ENCODE measurements at places on chromosomes 16 and 17.

DNA sequence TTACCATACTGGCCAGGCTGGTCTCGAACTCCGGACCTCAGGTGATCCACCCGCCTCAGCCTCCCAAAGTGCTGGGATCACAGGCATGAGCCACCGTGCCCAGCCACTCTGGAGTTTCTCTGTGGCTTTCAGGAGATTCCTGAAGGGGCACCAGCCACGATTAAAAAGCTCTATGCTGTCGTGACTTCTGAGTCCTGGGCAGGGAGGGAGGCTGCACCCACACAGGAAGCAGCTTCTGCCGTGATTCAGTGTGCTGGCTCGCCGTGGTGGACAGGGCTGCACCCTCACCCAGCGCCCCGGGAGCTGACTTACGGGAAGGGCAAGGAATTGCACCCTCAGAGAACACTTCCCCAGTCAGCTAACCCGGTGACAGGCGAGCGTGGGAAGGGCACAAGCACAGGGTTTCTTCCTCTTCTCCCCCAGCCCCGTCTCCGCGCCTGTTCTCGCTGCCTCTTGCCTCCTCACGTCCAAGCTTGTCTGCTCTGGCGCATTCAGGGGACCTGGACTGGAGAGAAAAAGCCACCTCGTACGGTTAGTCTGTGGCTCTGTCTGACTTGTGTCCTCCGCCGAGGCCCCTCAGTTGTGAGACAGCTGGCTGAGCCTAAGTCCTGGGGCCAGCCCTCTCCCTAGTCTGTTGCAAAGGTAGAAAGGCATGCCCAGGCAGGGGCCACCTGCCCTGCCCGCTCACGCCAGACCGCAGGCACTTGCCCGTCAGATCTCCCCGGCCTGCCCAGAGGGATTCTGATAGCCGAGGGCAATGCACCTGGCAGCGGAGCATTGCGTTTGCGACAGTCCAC, 145.0 kb downstream of the SEC14L1 start:
- no peak overlapping the region for H3K27ac ChIP-seq
- H3K4me3 ChIP-seq, result no peak overlapping the region
- H3K36me3 ChIP-seq, result no peaks in the 10 kb centered on the region
- H3K4me1 ChIP-seq, result peaks cover 14% of the 10 kb centered on the region
- DNase-seq, result no peak
- peaks cover 20% of the 10 kb centered on the region for H3K27me3 ChIP-seq

DNA sequence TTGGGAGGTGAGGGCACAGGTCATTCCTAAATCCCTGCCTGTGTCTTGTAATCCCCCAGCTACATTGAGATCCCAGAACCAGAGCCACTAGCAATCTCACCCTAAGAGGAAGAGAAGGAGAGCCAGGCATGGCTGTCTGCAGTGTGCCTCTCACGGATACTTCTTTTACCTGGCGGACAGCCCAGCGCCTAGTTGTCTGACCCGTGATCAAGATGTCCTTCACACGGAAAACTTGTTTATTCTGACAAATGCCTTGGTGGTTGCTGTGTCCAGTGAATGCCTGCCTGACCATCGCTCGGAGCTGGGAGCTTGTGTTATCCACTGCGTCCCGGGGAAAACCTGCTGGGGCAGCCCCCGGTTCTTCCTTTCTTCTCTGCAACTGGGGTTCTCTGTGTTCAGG, 140.5 kb upstream of the WSCD1 start:
- no peak overlapping the region for H3K27ac ChIP-seq
- H3K27me3 ChIP-seq, result peaks cover 3% of the 10 kb centered on the region
- H3K4me1 ChIP-seq, result no peaks in the 10 kb centered on the region
- no peaks in the 10 kb centered on the region for H3K36me3 ChIP-seq
- DNase-seq, result no peak
- no peak overlapping the region for H3K4me3 ChIP-seq

DNA sequence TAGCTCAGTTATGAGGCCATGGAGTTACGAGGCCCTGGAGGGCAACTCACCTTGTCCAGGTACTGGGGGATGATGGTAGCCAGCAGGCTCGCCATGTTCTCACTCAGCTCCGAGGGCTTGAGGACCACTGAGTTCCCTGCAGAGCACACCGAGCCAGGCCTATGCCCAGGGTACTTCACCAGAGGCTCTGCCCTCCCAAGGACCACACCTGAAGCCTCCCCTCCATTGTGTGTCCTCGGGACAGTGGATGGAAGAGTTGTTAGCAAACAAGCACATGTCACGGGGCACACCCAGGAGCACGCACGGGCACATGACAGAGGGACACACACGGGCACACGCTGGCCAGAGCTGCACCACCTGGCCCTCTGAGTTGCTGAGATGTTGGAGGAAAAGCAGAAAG, 5.6 kb downstream of the ALDH3A1 start:
- H3K4me1 ChIP-seq, result peaks cover 8% of the 10 kb centered on the region
- H3K27me3 ChIP-seq, result peaks cover 3% of the 10 kb centered on the region
- no peak overlapping the region for H3K27ac ChIP-seq
- DNase-seq, result no peak

DNA sequence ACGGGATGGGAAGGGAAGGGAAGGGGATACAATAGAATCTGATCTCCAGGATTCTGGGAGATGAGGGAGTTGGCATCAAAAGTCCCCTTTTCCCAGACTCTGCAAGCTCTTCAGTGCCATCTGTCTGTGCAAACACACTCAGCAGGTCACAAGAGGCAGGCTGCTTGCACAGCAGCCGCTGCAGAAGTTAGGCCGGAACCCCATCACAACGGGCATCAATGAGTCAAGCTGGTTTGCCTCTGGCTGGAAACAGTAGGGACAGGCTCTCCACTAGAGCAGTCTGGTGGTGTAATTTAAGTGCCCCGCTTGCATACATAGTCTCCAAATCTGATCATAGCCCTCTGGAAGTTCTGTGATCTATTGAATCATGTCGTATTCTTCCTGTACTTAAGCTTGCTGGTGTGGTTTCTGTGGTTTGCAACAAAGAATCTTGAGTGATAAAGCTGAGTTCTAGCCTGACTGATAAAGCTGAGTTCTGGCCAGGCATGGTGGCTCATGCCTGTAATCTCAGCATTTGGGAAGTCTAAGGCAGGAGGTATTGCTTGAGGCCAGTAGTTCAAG, 33.7 kb upstream of the KDM8 start:
- H3K27ac ChIP-seq, result peak overlapping the region; percentile 82
- H3K4me1 ChIP-seq, result peaks cover 64% of the 10 kb centered on the region
- no peaks in the 10 kb centered on the region for H3K27me3 ChIP-seq
- H3K4me3 ChIP-seq, result peak overlapping the region; percentile 28
- peaks cover 14% of the 10 kb centered on the region for H3K36me3 ChIP-seq
- peak; percentile 77 for DNase-seq

DNA sequence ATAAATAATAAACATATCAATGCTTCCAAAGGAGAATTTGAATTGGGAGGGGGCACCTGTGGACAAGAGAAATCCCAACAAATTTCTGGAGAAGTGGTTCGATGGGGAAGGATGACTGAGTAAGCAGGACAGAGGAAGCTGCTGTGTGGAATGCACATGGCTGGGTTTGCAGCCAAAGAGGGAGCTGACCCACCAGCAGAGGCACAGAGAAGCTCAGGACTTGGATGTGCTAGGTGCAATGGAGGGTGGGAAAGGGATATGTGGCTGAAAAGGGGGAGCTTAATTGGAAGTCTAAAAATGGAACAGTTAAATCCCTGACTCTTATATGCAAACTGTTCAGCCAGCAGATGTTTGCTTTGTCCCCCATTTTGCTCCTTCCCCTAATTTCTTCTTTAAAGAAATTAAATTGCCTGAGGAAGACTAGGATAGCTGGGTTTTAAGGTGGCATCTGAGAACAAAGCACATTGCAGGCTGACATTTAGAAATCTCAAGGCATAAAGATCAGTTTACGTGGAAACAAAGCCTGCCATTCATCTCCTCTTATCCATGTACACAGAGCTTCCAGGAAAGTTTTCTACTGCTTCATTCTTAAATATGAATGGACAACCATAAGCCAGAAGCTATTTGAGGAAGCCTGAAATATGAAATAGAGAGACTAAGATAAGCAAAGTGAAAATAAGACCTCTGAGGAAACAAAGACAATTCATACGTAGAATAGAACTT, 23.0 kb upstream of the TNS4 start:
- H3K27me3 ChIP-seq, result no peaks in the 10 kb centered on the region
- H3K27ac ChIP-seq, result no peak overlapping the region
- peaks cover 66% of the 10 kb centered on the region for H3K36me3 ChIP-seq
- no peak for DNase-seq
- H3K4me3 ChIP-seq, result no peak overlapping the region

GRCh38 chr17:4074831-4075495, 67.9 kb downstream of the ZZEF1 start:
- H3K4me1 ChIP-seq, result peaks cover 6% of the 10 kb centered on the region
- no peak overlapping the region for H3K4me3 ChIP-seq
- no peak overlapping the region for H3K27ac ChIP-seq
- peaks cover 65% of the 10 kb centered on the region for H3K36me3 ChIP-seq
- no peaks in the 10 kb centered on the region for H3K27me3 ChIP-seq

DNA sequence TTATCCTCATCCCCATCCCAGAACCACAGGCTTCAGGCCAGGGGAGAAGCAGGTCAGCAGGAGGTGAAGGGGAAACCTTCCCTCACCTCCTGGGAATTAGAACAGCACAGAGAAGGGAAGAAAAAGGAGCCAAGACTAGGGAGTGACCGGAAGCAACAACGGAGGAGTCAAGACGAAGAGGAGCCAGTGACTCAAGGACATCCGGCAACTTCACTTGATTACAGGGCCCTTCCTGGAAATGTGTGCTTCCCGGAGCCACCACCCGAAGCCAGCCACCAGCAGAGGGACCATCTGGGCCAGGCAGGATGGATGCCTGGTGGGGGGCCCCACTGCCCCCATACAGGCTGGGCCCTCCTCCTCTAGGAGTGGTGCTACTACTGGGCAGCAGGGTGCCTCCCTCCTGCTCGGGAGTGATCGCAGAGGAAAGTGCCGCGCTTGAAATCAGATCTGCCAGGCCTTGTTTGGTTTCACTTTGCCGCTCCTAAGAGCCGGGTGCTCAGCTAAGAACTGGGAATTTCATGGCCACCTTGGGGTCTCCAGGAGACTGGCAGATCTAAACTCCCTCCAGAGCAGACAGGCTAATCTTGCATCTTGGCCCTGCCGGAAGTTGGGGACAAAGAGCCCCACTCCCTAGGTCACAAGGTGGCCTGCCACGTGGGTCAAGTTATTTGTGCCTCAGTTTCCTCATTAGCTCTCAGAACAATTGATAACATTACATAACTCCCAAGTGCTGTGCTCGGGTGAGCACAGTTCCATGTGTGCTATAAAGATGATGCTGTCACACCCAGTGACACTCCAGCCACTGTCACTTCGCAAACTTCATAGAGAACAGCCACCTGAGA, 6.6 kb downstream of the CDC42EP4 start:
- H3K4me3 ChIP-seq, result no peak overlapping the region
- no peak overlapping the region for H3K27ac ChIP-seq
- peaks cover 6% of the 10 kb centered on the region for H3K27me3 ChIP-seq
- no peak for DNase-seq

GRCh38 chr17:45227926-45228762, 6.5 kb downstream of the FMNL1 start:
- H3K4me1 ChIP-seq, result peaks cover 80% of the 10 kb centered on the region
- H3K4me3 ChIP-seq, result peak overlapping the region; percentile 97
- H3K27me3 ChIP-seq, result no peaks in the 10 kb centered on the region
- peak overlapping the region; percentile 100 for H3K27ac ChIP-seq
- no peak for DNase-seq
- peaks cover 55% of the 10 kb centered on the region for H3K36me3 ChIP-seq

GRCh38 chr17:76735006-76735405, 2.1 kb downstream of the SRSF2 start:
- H3K36me3 ChIP-seq, result peaks cover 53% of the 10 kb centered on the region
- no peaks in the 10 kb centered on the region for H3K27me3 ChIP-seq
- peak overlapping the region; percentile 88 for H3K4me3 ChIP-seq
- peaks cover 52% of the 10 kb centered on the region for H3K4me1 ChIP-seq
- peak overlapping the region; percentile 90 for H3K27ac ChIP-seq
- peak; percentile 40 for DNase-seq

GRCh38 chr16:14310519-14310991, 239.4 kb downstream of the MRTFB start:
- no peak overlapping the region for H3K27ac ChIP-seq
- H3K36me3 ChIP-seq, result no peaks in the 10 kb centered on the region
- H3K27me3 ChIP-seq, result peaks cover 2% of the 10 kb centered on the region
- H3K4me1 ChIP-seq, result peaks cover 32% of the 10 kb centered on the region
- no peak for DNase-seq
- no peak overlapping the region for H3K4me3 ChIP-seq

GRCh38 chr16:79318143-79318899, 282.2 kb downstream of the MAF start:
- peaks cover 18% of the 10 kb centered on the region for H3K27me3 ChIP-seq
- peaks cover 18% of the 10 kb centered on the region for H3K4me1 ChIP-seq
- no peak overlapping the region for H3K4me3 ChIP-seq
- H3K36me3 ChIP-seq, result no peaks in the 10 kb centered on the region

GRCh38 chr17:76840443-76840767, 27.8 kb upstream of the MGAT5B start:
- no peak for DNase-seq
- H3K27ac ChIP-seq, result no peak overlapping the region
- H3K27me3 ChIP-seq, result peaks cover 42% of the 10 kb centered on the region
- H3K4me1 ChIP-seq, result peaks cover 15% of the 10 kb centered on the region

Measured in activated CD4-positive, alpha-beta T cell treated with anti-CD3 and anti-CD28 coated beads, Interleukin-2, amount 10 ng/mL, durations not matched to agents 7 days and 5 days (primary cell).